ENCODE measurements at places on chromosomes 11 and 22. TPM values are rescaled to one million over a fixed set of nuclear protein-coding genes. Genes with fewer than 3 reads are reported as not detected.

SSTR3 gene
- 8.5 TPM for total RNA-seq

TENM4 gene
- not detected for total RNA-seq

APOL4 gene
- 0.18 TPM for total RNA-seq

ENTHD1 gene
- 0.34 TPM for total RNA-seq

JHY gene
- 1.3 TPM for total RNA-seq

CSTPP1 gene
- 12.8 TPM for total RNA-seq

TEX54 gene
- not detected for total RNA-seq

BTG4 gene
- 0.98 TPM for total RNA-seq

DNA sequence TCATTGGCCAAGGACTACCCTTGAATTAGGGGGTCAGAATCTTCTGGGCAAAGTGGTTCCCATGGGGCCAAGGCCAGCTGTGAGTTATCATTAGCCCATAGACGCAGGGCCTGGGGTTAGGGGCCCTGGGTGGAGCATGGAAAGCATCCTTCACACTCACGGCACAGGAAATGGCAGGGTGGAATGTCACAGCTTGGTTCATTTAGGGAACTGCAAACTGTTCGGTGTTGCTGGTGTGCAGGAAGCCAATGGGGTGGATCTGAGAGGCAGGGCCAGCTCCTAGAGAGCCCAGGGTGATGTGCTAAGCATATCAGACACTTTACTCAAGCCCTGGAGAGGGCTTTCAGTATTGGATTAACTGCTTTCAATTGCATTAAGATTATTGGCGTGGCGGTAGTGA is 42.9 kb downstream of the TECTA start:
- DNase-seq = no peak

GRCh38 chr22:44831885-44832284 is 79.5 kb downstream of the ARHGAP8 start:
- no peak for DNase-seq

DNA sequence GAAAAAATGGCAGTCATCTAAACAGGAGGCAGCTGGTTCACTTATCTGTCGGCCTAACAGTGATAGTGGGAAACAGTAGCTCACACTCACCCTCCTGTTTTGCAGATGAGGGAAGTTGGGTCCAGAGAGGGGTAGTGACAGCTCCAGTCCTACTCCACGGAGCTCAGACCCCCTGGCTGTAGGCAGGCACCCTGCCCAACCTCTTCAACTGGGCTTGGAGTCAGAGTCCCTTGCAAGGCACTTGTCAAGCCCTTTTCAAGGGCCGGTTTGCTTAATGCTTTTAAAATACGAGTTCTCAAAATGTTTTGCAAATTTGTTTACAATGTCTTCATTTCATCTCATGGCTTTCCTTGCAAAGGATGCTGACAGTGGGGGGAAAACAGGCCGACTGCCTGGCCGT is 75.1 kb downstream of the BMAL1 start:
- DNase-seq = no peak

- no peak for DNase-seq
Measured at GRCh38 chr11:69249311-69250185, 44.4 kb upstream of the MYEOV start.

DNA sequence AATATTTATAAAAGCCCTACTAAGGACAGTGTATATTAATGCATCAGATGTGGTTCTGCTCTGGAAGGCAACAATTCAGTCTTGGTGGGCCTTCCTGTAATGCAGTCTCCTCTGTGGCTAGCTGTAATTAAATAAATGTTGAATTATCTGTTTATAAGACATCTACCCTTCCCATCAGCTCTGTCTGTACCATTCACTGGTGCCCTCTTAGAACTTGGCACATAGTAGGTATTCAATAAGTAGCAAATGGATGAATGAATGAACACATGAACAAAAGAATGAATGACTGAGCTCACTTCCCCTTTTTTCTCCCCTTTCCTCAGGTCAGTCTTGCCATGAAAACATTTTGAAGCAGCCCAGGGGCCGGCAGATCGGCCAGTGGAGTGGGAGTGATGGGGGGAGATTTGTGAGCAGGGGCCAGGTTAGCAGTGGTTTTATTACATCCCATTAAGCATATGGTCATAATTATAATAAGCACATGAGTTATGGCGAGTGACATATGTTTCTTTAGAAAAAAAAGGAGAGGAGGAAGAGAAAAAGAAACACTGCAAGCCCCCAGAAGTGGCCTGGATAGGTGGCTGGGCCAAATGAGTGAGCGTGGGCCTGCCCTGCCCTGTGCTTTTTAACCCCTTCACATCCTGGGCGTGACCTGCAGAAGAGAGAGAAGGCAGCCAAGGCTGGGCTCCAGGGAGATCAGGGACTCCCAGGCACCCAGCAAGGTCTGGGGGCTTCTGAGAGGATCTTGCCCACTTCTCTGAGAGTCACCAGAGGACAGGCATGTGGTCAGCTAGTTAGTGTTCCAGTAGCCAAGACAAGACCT is 48.6 kb upstream of the CD82 start:
- no peak for DNase-seq

DNA sequence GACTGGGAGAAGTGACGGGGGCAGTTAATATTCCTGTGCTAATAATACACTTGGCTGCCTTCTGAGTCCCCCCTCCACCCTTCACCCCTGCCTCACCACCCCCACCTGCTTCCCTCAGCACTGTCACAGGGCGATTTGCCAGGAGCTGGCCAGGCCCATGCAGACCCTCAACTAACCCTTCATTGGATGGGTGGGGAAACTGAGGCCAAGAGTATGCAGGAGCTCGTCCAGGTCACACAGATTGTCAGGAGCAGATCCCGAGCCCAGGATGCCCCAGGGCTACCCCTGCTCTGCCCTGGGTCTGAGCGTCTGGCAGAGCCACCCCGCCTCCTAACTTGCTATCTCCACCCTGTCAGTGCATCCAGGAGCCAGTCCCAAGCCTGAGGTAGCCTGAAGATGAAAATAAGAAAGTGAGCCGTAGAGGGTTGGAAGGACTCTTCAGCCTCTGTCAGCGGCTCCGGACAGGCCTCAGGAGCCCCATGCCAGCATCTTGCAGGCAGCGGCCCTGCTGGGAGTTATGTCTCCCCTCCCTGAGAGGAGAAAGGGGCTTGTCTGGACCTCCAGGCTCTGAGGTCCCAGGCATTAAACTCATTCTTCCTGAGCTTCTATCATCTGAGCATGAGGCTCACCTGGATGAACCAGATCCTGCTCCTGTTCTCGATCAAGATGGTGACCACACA is 6.2 kb downstream of the TPBGL start:
- DNase-seq = no peak

GRCh38 chr22:30876221-30876751 is 92.3 kb downstream of the MORC2 start:
- DNase-seq = no peak

All from activated CD8-positive, alpha-beta T cell treated with anti-CD3 and anti-CD28 coated beads for 36 hours (primary cell).